ENCODE measurements at places on chromosomes 13 and 19.

DNA sequence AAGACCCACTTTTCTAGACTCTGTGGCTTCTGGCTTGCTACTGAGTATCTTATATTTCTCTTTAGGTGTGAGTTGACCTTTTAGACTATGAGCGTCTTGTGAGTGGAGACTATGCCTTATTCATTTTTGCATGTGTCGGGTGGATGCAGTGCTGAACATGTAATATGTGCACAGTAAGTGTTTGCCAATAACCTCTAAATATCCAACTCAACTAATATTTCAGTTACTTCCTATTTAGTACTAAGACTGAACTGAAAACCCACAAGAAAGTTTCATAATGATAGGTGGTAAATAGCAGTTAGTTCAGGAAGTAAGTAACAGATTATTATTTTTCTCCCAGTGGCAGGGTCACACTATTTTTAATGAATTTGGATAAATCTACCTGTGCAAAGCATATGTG lies 269.3 kb downstream of the KCNRG start:
- DNase-seq: no peak

DNA sequence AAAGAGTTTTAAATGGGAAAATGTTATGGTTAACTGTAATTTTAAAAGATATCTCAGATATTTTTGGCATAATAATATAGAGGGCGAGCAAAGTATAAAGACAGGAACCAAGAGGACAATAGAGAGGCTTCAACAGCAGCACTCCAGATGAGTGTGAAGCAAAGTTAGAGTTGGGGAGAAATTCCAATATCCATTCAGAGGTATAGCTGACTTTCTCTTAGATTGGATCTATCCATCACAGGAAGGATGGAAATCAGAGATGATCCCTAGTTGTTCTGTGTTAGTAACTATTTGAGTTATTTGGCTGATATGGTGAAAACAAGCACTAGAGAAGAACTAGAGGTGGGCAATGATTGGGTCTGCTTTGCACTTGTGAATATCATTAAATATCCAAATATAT lies 786.0 kb upstream of the KLHL1 start:
- DNase-seq: no peak

GRCh38 chr13:74597526-74597925 lies 463.3 kb upstream of the KLF12 start:
- DNase-seq: no peak

- no peak for DNase-seq
Measured at GRCh38 chr13:20873348-20873747, 29.2 kb downstream of the XPO4 start.

DNA sequence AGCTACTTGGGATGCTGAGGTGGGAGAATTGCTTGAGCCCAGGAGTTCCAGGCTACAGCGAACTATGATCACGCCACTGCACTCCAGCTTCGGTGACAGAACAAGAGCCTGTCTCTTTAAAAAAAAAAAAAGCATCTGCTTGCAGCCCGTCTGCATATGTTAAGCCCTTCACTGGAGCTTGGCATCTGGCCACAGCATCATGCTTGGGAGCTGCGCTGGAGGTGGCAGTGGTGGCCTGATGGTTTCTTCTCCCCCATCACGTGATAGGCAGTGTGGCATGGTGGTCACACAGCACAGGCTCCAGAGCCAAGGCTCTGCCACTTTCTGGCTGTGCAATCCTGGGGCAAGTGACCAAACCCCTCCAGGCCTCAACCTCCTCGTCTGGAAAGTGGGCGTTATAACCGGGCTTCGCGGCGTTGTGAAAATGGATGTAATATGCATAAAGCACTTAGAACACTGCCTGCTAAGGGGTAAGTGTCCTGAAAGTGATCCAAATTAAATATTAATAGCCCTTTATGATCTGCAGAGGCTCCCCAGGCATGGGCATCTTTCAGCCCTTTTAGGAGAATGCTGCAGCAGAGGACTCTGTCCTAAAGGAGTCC lies 24.4 kb downstream of the MARK4 start:
- peak; percentile 96 for DNase-seq

GRCh38 chr19:49801966-49802661 lies 11.0 kb downstream of the FUZ start:
- peak; percentile 84 for DNase-seq

DNA sequence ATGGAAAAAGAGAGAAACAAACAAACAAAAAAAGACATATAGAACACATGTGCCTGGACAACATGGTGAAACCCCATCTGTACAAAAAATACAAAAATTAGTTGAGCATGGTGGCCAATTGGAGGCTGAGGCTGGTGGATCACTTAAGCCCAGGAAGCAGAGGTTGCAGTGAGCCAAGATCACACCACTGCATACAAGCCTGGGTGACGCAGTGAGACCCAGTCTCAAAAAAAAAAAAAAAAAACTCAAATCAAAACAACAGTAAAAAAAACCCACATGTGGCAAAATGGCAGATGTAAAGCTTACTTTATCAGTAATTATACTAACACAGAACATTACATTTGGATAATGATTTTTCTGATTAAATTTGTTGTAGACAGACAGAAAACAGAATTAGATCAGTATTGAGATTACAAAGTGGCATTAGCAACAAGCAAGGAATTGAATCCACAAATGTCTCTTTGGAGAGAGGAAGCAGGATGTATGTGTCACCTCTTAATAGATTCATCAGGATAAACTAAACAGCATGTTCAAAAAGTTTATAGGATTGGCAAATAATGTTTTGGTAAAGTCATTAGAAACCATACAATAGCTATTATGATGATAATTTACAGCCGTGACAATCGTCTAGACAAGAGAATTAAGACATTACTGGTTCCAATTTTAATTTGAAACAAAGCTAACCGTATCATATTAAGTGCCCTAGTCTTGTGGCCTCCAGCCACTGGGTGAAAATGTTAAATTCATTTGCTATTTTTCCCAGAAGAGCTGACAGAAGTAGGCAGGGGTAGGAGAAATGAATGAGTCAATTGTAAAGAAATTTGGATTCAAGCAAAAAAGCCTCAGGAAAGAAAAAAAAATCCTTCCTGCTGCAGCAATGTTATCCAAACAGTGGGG lies 206.0 kb downstream of the FGF14 start:
- DNase-seq: no peak

DNA sequence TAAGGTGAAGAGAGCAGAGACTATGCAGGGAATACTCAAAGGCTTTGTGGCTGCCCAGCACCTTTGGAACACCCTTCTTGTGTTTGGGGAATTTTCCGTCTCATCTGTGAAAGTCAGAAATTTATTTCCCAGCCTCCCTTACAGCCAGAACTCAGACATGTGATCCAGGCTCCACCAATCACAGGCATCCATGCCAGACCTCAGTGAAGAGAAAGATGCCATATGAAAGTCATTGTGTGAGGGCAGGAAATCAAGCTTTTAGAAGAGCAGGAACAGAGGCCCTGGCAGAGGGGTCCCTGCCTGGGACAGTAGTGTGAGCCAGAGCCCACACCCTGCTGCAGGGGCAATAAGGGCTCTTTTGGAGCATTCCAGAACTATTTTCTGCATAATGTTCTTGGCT lies 12.1 kb downstream of the CCDC70 start:
- no peak for DNase-seq

DNA sequence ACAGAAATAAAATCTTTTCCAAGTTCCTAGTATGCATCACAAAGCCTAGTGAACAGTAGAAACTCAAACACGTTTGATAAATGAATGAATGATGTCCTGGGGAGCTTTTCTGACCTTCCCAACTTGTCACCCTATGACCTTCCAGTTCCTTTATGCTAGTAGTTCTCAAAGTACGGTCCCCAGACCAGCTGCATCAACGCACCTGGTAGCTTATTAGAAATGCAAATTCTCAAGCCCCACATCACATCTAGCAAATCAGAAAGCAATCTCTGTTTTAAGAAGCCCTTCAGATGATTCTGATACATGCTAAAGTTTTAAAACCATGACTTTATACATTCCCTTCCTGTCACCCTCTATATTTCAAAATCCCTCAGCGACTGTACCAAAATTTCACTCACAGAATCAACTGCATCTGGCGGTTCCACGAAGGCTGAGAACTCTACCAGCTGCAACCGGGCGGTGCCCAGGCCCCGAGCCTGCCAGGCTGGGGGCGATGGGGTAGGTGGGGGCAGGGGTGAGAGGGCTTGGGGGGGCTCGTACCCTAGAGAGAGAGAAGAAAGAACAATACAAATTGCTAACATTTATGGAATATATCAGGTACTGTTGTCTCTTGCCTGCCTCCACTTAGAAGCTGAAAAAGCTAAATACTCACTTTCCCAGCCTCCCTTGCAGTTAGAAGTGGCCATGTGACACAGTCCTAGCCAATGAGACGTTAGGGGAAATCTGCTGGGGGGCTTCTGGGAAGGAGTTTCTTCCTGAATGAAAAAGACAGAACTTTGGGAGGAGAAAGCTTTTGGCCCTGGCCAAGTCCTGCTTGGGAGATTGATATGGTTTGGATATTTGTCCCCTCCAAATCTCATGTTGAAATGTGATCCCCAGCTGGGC lies 13.3 kb downstream of the CD37 start:
- DNase-seq: no peak

- no peak for DNase-seq
Measured at GRCh38 chr13:27967203-27967735, 1.8 kb downstream of the CDX2 start.

DNA sequence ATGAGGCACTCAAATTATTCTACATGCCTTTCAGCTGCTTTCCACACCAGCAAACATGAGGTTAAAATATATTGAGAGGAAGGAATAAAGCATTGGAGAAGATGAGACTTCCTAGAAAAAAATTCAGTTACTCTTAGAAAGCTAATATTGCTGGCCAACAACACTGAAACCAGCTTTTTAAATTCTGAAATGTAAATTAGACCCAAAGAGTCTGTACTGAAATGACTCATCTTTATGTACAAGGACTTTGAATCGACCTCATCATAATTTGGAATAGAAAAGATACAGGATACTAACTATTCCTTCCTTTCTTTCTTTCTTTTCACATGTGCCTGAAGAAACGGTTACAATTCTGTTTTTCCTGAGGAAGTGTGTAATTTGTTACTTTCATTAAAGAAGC lies 6.5 kb upstream of the HSPH1 start:
- no peak for DNase-seq

DNA sequence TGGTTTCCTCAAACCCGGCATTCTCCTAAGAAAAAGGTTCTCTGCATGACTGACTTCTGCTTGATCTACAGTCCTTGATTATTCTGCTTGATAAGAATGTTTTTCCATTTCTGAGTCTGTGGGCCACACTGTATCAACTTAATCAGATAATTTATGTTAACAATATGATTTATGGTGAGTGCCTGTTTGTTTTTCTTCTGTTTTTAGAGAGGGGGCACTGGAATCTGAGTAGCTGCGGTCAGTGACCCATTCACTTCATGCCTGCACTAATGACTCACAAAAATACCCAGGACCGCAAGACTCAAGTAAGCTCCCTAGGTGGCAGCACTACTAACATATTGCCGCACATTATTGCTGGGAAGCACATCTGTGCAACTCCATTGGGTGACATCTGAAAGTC lies 542.3 kb upstream of the ATXN8OS start:
- no peak for DNase-seq

DNA sequence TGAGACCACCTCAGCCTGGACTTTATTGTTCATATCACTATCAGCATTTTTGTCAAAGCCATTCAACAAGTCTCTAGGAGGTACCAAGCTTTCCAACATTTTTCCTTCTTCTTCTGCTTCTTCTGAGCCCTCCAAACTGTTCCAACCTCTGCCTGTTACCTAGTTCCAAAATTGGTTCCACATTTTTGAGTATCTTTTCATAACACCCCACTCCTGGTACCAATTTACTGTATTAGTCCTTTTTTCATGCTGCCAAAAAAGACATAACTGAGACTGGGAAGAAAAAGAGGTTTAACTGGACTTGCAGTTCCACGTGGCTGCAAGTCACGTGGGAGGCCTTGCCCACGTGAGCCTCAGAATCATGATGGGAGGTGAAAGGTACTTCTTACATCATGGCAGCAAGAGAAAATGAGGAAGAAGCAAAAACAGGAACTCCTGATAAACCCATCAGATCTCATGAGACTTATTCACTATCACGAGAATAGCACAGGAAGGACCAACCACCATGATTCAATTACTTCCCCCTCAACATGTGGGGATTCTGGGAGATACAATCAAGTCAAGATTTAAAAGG lies 215.1 kb downstream of the PCDH17 start:
- DNase-seq: no peak

DNA sequence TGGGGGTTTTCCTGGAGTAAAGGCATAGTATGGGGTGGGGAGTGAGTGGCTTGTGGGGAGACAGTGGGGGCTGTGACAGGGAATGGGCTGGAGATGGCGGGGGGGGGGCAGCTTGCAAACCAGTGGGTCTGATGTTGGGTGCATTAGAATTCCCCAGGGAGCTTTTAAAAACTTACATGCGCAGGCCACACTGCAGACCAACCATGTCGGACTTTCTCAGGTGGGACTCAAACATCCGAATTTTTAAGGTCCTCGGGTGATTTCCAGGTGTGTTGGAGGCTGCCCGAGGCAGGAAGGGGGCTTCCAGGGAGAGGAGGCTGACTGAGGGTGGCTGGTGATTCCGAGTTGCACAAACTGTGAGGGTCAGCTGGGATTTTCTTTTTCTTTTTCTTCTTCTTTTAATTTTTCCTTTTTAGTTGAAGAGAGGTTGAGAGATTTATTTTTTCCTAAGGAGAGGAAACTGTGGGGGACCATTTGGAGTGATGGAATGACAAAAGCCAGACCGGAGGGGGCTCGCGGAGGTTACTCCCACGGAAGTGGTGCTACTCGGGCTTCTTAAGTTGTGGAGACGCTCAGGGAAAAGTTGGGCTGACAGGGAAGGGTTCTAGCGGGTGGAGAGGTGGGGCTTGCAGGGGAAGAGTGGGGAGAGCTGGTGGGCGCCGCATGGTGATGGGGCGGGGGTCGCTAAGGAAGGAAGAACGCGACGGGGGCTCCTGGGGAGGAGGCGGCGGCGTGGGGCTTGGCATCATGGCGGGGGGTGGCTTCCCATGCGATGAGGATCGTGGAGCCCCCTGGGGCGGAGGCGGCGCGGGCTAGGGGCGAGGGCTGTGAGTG lies 997 bp upstream of the CACNG8 start:
- no peak for DNase-seq

GRCh38 chr19:53980539-53981375 lies 10.7 kb upstream of the CACNG6 start:
- DNase-seq: no peak

DNA sequence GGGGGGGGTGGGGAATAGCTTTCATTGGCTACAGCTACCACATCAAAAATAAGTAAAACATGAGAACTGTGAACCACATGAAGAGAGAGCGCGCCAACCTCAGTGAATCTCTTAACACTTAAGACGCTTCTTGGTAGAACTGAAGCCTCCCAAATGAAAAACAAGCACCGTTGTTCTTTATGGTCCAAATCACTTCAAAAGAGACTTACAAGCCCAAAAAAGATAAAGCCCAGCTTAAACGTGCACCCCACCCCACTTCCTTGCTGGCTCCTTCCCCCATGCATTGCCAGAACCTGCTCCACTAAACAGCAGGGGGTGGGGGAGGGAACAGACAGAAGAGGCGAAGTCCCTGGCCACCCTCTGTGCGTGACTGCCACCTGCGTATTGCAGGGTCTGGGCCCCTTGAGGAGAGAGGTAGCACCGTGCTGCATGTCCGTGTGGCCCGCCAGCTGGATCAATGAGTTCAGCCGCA lies 479.1 kb downstream of the FOXO1 start:
- no peak for DNase-seq

DNA sequence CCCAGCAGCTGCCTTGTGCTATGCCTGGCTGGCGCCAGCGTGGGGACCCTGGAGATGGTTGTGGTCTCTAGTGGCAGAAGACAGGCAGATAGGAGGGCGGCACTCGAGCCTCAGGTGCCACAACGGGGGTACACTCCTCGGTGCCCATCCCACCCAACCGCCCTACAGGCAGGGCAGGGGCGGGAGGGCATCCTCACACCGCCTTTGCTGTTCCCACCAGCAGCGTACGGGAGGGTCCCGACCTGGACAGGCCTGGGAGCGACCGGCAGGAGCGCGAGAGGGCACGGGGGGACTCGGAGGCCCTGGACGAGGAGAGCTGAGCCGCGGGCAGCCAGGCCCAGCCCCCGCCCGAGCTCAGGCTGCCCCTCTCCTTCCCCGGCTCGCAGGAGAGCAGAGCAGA lies 16.6 kb downstream of the PLIN4 start:
- DNase-seq: no peak

Measured in NCI-H1694 (cell line).